DND-41 (cell line): ENCODE measurements at places on chromosomes 4 and X.

- DNase-seq, result no peak
Measured at GRCh38 chr4:155704841-155705404, 38.3 kb downstream of the GUCY1A1 start.

DNA sequence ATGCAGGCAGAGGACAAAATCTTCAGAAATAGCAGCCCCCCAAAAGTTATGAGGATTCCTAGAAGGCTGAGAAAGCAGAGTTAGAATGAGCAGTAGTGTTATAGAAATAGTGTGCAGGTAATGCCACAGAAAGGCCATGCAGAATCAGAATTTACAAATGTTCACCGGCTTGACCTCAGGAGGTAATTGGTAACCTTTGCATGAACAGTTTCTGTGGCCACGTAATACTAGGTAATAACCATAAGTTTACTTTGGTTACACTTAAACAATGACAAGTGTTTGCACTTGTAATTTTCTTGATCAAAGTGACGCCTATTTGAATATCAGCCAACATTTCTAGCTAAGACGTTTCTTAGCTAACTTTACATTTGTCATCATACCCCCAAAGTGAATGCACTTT lies 393.6 kb downstream of the GPAT3 start:
- no peak for DNase-seq

DNA sequence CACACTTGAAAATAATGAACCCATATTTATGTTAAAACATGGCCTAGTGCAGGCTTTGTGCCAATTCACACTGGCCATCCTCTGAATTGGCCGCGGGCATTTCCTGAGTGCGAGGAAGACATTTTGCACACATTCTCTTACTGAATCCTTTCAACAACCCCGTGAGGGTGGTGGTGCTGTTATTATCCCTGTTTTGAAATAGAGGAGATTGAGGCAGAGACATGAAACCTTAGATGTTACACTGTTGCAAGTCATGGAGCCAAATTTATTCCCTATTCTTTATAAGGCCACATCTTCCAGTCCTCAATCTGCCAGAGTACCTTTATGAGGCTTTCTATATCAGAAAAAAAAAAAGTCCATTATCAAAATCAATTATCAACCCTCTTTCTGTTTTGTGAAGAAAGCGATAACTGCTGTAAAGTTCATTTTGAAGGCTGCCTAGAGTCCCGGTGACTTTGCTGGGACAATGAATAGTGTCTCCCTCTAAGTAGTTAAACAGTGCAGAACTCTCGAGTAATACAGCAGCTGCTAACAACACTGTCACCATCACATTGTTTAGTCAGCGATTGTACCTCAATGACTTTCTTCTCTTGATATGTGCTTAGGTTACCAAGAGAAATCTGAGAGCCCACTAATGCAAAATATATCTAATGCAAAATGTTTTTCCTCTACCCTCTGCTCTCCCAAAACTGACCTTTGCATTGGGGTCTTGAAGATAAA lies 242.3 kb upstream of the PPARGC1A start:
- DNase-seq, result no peak

- DNase-seq, result peak; percentile 21
Measured at GRCh38 chrX:11787564-11787963, 29.5 kb downstream of the MSL3 start.

GRCh38 chr4:6331018-6331417 lies 61.4 kb downstream of the WFS1 start:
- peak; percentile 29 for DNase-seq

- DNase-seq, result peak; percentile 71
Measured at GRCh38 chr4:89837385-89837992, 528 bp upstream of the SNCA start.
